Urinary bladder (tissue), 4 donors: ENCODE measurements at places on chromosomes 7 and 10.

DNA sequence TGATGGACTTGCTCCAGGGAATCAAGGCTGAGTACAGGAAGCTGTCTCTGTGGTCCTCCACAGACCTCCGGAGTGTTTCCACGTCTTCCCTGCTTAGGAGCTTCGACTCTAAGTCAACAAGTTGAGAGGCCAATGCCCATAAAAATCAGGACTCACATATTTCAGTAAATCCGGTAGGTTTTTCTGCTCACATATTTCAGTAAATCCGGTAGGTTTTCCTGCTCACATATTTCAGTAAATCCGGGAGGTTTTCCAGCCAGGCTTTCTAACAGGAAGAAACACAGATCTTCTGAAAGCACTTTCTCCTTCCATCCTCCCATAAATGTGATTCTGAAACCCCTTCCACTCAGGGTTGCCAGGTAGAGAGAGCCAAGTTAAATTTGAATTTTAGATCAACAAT is 340.1 kb upstream of the SHH start:
- no peak for DNase-seq

DNA sequence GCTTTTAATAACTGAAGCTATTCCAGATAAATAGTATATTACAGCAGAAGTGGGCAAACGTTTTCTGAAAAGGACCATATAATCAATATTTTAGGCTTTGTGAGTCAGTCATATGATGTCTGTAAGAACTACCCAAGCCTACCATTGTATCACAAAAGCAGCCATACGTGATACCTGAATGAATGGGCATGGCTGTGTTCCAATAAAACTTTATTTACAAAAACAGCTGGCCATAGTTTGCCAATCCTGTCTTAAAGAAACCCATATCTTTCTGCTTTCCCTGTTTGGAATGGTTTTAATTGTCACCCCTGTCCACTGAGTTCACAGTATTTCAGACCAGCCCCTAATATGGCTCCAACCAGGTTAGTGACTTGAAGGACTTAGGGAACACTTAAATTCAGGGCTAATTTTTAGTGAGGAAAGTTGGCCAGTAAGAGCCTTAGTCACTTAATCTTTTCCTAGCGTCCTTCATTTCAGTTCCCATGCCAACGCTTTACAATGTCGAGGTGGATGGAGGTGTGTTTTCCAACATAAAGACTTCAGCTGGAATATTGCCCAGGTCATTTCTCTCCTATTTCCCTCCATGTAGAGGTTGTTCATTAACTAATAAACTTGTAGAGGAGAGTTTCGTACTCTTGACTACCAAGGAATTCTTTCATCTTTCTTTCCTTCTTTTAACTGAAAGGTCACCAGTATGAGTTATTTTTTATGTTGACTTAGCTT is 184.5 kb downstream of the TRIL start:
- DNase-seq = no peak

- no peak for DNase-seq
Observed at GRCh38 chr7:35652124-35652523, 42.8 kb downstream of the HERPUD2 start.

GRCh38 chr7:120996333-120996987 is 7.9 kb downstream of the CPED1 start:
- DNase-seq = no peak

DNA sequence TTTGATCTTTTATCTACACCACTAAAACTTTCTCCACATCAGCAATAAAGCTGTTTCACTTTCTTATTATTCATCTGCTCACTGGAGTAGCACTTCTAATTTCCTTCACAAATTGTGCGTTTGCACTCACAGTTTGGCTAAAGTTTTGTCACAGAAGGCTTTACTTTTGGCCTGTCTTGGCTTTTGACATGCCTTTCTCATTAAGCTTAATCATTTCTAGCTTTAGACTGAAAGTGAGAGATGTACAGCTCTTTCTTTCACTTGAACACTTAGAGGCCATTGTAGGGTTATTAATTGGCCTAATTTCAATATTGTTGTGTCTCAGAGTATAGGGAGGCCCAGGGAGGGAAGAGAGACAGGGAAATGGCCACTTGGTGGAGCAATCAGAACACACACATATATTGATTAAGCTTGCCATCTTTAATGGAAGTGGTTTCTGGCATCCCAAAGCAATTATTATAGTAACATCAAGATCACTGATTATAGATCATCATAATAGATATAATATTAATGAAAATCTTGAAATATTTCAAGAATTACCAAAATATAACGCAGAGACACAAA is 512.5 kb downstream of the ETV1 start:
- no peak for DNase-seq

DNA sequence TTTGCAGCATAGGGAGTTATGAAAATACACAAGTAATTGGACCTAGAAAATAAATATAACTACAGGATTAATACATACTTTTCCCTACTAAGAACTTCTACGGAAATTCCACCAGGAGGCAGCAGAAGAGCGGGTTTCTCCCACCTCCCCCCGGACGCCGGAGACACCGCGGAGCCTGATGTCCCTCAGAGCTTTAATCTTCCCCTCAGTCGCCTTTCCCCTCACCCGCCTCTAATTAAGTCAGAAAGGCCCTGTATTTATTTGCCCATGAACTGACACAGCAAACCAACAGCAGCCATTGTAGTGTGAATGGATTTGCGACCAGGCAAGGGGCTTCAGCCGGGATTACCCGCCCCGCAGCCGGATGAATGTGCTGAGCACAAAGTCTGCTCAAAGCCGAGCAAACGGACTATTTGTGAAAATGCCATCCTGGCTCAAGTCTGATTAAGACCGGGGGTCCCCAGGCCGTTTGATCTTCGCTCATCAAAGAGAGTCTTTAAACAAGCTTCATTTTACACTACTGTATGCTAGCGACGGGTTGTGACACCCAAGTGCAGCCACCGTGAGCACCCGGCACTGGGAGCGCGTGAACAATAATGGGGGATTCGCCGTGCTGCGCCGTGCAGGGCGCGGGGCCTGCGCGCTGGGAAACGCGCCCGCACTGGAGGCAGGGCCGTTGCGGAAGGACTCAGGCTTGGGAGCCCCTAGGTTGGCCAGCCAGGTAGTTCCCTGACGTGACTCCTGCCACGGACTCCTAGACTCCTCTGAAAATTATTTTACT is 5.6 kb upstream of the DKK1 start:
- peak; percentile 46 for DNase-seq

DNA sequence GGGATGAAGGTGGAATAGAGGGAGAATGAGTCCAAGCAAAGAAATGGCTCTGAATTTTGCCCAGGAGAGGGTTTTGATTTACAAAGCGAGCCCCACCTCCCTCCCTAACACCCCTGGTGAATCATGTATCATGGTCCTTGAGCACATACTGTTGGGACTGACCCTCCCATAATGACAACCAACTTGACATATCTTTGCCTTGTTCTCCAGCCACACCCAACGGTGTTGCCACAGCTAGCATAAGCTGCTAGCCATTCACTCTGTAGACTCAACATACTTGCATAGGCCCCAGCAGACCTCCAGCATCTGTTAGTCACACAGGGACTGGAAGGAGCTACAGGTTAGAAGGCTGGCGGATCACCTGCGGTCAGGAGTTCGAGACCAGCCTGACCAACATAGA is 538.5 kb downstream of the KCNMA1 start:
- no peak for DNase-seq

DNA sequence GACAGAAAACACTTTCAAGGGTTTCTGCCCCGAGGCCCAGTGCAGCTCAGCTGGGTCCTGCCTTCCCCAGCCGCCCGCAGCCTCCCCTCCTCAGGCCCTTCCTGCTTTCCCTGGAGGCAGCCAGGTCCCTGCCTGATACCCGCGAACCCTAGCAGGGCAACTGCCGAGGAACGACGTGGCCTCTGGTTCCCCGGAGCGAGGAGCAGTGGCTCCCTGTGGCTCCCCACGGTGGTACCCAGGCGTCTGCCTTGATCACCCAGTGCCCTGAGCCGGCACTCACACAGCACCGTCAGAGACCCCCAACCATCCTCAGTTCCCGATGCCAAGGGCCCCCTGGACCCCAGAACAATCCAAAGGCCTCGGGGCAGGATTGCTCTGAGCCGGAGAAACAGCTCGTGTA is 58.3 kb downstream of the CFAP46 start:
- no peak for DNase-seq

GRCh38 chr7:71912476-71912875 is 499.7 kb downstream of the CALN1 start:
- no peak for DNase-seq

DNA sequence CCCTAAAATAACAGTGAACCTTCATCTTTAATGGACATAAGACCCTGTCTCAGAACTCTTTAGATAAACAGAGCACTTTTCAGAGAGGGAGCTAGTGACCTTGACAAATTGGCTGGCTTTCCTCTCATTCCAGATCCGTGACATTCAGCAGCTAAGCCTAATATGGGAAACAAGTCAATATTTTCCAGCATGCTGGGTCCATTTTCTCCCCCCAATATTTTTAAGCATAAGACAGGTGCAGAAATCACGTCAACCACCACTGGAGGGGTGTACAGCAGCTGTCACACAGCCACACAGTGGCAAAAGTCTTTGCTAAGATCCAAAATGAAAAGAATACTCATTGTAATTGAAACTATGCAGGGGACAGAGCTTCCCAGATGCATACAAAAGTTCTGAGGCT is 26.1 kb downstream of the LRRTM3 start:
- DNase-seq = no peak

GRCh38 chr10:99329554-99330346 is 594 bp downstream of the CNNM1 start:
- no peak for DNase-seq

- DNase-seq = no peak
Observed at GRCh38 chr10:1153805-1154351, 97.7 kb downstream of the WDR37 start.

- no peak for DNase-seq
Observed at GRCh38 chr10:25453619-25454018, 278.8 kb downstream of the GPR158 start.

DNA sequence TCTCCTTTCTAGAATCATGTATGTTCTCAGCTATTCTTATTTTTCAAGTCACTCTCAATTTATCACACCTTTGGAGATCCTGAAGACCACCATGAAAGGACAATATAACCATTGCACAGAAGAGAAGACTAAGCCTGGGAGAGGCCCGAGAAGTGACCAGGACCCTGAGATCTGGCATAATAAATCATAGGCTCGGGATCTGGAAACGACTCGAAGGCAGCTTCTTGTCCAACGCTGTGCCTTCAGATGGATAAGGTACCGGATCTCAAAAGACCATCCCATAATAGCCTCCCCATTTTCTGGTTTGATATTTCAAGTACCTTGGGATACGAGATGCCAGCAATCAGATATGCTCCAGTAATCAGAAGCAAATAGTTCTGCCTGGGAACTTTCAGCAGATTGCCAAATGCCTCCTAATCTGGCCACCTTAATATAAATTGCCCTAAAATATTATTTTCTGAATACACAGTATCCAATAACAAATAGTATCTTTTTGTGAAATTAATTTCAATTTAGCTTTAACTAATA is 179.2 kb upstream of the ZMIZ1 start:
- DNase-seq = no peak

DNA sequence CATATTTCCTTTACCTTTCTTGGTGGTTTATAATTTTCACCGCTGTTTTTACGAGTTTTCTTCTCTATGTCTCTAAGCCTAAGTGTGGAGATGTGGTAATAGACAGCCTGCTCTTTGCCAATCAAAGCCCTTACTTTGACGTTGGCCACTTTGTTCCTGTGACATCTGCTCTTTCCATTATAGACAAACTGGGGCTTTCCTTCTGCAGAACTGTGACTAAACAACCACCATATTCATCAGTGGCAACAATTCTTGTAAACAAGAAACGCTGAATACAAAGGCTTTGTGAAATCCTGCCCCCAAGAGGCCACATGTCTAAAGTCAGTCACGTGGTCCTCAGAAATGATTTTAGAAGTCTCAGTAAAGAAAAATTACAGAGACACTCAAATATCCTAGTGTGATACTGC is 59.6 kb upstream of the CAPZA2 start:
- no peak for DNase-seq

- DNase-seq = no peak
Observed at GRCh38 chr7:94067506-94067905, 63.4 kb upstream of the BET1 start.

- DNase-seq = no peak
Observed at GRCh38 chr7:21844742-21845141, 101.0 kb downstream of the CDCA7L start.

DNA sequence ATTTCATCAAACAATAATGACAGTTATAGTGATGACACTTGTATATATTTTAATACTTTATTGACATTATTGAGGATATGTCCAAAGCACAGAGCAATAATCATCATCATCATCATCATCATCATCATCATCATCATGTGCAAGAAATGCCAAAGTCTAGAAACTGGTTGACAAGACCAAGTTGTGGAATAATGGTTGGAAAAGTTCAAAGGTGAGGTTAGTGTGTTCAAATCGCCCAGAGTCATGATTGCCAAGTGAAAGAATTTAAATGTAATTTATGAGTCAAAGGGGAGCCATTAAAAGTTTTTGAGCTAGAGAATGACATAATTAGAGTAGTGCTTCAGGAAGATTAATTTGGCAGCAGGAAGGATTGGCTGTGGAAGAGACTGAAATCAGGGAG is 852.4 kb downstream of the SORCS1 start:
- no peak for DNase-seq

DNA sequence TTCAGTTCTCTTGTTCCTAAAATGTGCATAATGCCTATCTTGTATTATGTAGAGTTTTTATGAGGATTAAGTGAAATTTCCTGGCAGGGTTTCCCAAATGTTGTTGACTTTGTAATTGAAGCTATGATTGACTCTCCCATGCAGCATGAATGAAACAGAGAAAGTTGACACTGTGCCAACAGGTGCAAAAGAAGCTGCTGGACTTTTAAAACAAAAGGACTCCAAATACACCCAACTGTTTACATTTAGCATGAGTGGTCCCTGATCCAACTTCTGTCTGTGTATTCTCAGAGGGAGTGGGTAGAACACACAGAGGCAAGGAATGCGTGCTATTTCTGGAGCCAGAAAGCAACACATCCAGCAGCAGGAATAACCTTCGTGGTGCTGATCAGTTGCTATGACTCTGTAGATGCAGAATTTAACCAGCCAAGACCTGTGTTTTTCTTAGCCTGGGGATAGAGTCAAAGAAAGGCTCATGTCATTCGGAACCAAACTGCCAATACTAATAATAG is 14.4 kb upstream of the RBM20 start:
- peak; percentile 32 for DNase-seq

DNA sequence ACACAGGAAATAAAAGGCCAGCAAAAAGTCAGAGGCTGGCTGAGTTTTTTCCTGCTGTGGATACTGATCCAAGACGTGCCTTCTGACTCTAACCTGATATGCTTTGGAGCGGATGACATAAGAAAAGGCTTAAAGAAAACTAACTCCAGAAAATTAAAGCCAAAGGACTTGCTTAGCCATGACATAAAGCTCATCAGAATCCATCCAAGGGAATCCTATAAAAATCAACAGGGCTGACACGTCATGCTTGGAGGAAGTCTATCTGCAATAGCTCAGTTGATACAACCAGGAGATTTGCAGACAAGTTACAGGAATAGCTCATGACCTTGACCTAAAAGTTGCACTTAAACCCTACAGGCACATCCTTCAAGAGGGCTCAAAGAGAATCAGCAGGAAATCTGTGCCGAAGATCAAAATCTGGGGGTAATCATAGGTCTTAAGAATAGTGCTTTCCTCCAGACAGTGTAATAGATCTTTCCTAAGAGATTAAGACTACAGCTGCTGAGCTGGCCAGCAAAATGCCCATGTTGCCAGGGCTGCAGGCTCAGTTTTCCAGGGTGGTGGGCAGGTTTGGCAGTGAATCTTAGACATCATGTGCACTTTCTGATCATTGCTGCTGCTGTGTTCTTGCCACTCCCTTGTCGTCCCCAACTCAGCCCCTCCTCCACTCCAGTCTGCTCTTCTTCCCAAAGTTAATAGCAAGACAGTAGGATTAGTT is 111.5 kb upstream of the SVIL start:
- no peak for DNase-seq
